ENCODE measurements at places on chromosomes 12 and 14. TPM values are rescaled to one million over a fixed set of nuclear protein-coding genes. Genes with fewer than 3 reads are reported as not detected.

B4GALNT1 gene
- 0.77 TPM for total RNA-seq

ACOT6 gene
- not detected for total RNA-seq

TMEM253 gene
- total RNA-seq, result not detected

HOXC4 gene
- total RNA-seq, result not detected

NOVA1 gene
- not detected for total RNA-seq

DENR gene
- total RNA-seq, result 53.9 TPM

LBHD2 gene
- total RNA-seq, result not detected

MYF5 gene
- total RNA-seq, result not detected

OR4N2 gene
- total RNA-seq, result not detected

FGF23 gene
- total RNA-seq, result not detected

GPR137C gene
- 1.2 TPM for total RNA-seq

IFNG-AS1 gene
- total RNA-seq, result not detected

PPP4R4 gene
- total RNA-seq, result 3.7 TPM

LTBP2 gene
- total RNA-seq, result 0.05 TPM

ACSS3 gene
- total RNA-seq, result not detected

RPL10L gene
- total RNA-seq, result not detected

WNT1 gene
- total RNA-seq, result 0.17 TPM

SLC7A7 gene
- total RNA-seq, result 0.25 TPM

TSHR gene
- total RNA-seq, result 0.82 TPM

IL22 gene
- 0.42 TPM for total RNA-seq

SCFD1 gene
- 59.2 TPM for total RNA-seq

GCN1 gene
- 90.2 TPM for total RNA-seq

EFS gene
- not detected for total RNA-seq

GABARAPL1 gene
- 5.5 TPM for total RNA-seq

PLEKHD1 gene
- total RNA-seq, result 0.19 TPM

FITM1 gene
- 2.0 TPM for total RNA-seq

NKX2-1 gene
- not detected for total RNA-seq

AQP5 gene
- not detected for total RNA-seq

All from activated CD4-positive, alpha-beta T cell treated with anti-CD3 and anti-CD28 coated beads, Interleukin-2, amount 10 ng/mL, durations not matched to agents 7 days and 5 days (primary cell).